ENCODE measurements at places on chromosomes 13 and 19.

GRCh38 chr13:80823472-80823871 is 482.5 kb upstream of the SPRY2 start:
- DNase-seq: no peak

DNA sequence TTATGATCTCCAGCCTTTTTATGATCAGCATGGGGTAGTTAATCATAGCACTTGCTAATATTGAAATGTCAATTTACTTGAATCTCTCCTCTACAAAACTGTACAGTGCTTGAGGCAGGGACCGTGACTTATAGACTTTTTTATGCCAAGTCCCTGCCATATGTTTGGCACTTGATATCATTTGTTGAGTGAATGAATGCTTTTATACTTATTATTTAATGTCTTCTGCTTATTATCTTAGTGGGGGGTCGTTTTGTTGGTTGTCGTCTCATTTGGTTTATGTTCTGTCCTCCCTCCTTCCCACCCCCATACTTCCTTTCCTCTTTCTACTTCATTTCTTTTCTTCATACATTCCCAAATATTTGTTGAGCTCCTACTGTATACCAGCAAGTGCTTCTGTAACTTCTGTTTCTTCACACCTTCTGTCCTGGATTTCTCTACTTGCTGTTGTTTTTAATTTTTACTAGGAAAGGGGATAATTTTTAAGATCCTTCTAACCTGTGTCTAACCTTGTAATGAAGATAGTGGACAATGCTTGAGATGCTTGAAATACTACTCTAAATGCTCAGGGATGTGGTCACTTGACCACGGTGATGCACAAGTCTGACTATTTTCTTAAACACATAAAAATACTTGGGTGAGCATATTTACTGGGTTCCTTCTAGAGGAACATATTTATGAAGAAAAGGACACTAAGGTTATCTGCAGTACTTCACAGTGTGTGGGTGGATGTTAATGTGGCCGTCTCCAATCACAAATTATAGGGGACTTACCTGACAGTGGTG is 223.8 kb downstream of the TDRD3 start:
- no peak for DNase-seq

GRCh38 chr19:13849991-13850909 is 26.7 kb upstream of the NANOS3 start:
- DNase-seq: peak; percentile 92

DNA sequence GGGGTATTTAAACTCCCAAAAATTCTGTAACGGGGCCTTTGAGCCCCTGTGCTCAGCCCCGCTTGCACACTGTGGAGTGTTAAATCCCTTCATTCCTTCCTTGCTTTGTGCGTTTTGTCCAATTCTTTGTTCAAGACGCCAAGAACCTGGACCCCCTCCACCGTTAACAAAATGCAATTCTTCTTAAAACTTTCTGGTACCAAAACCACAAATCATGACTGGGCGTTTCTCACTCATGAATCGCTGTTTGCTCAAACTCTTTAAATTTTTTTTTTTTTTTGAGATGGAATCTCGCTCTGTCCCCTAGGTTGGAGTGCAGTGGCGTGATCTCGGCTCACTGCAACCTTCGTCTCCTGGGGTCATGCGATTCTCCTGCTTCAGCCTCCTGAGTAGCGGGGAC is 881 bp downstream of the ZNF20 start:
- DNase-seq: peak; percentile 52

DNA sequence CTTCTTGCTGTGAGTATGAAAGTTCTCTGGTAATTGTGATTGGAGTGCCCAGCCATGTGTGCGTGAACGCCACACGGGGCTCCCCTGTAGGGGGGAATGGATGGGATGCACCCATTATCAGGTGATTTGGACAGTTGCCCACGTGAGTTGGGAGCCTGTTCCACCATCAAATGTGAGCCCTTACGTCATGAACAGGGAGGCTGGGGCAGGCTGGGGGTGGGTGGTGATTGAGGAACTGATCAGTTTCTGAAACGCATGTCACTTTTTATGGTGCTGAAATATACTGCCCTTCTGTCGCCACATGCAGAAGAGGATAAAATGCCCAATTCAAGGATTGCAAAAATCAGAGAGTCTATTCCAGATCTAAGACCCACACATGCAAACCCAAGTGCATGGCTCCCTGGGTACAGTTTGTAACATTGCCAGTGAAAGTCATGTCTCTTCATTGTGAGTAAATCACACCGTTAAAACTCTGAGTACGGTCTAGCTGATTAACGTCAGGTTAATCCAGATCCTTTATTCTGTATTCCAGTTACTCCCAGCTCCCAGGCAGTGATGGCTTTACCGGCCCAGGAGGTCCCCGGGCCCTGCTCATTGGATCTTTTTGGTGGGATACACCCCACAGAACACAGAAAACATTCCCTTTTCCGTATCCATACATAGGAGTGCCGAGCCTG is 90.2 kb downstream of the RAB20 start:
- DNase-seq: no peak

GRCh38 chr19:52689843-52690368 is 44.9 kb downstream of the ZNF611 start:
- DNase-seq: peak; percentile 52

DNA sequence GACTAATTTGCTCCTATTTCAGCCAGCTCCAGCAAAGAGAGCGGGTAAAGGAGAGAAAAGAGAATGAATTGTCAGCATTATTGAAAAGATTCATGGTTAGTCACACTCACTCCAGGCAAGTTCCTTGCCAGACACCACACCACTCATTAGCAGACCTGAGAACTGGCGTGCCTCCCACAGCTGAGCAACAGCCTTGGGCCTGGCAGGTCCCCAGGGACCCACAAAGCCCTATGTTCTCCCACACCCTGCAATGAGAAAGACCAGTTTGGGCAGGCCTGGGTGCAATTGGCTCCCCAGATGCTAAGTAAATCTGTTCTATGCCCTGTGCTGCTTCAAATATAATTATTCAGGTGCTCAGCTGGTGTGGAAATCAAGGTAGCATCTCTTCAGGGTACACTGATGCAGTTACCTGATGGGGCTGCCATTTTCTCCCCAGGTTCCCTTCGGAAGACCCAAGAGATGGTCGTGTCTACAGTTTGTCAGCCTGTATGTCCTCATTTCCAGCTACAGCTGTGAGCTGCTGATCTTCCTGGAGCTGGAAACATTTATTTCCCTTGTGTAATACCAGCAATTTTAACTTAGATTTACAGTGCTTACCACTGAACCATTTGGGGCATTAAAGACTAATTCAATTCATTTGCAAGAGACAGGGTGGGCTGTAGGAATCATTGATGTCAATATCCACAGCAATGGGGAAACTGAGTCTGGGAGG is 405.0 kb downstream of the COG6 start:
- peak; percentile 1 for DNase-seq

- DNase-seq: no peak
These were observed 97.8 kb downstream of the KLF12 start for GRCh38 chr13:74036373-74036772.

DNA sequence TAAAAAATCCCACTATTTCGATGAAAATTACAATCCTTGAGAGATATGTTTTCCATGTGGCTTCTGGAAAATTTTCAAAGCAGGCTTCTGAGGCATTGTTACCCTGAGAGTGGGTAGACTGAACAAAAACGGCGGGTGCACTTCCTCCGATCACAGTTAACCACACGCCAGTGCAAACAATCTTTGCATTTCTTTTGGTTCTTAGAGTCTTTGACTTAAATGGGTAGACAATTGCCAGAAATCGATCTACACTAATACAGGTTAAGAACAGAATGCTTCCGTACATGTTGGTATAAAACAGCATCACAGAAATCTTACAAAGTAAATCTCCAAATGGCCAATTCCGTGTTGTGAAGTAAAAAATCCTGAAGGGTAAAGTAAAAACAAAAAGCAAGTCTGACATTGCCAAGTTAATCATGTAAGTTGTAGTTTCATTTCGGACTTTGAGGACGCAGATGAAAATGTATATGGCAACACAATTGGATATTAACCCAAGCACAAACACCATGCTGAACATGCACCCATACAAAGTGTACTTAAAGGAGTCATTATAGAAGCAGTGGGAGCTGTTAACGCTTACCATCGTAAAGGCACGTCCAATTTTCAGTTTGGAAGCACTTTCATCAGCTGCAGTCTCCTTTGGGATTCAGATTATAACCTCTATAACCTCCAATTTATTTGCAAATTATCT is 927 bp downstream of the LPAR6 start:
- DNase-seq: no peak

DNA sequence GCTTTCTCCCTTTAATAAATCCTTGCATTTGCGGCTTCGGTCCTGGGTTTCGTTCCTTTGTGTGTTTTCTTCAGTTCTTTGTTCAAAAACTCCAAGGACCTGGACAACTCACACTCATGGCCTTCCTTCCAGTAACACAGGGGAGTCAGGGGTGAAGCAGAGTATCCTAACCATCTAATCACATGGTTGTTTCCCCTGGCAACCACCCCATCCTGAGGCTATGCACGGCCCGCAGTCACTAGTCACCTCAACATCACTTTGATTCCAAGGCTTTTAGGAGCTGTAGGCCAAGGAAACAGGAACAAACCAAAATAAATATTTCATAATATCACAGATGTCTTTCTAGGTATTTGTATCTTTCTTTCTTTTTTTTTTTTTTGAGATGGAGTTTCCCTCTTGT is 28.9 kb downstream of the ZNF101 start:
- no peak for DNase-seq

- no peak for DNase-seq
These were observed 61.9 kb upstream of the ANKRD10 start for GRCh38 chr13:110976785-110977184.
